ENCODE measurements at places on chromosomes 16 and 17.

DNA sequence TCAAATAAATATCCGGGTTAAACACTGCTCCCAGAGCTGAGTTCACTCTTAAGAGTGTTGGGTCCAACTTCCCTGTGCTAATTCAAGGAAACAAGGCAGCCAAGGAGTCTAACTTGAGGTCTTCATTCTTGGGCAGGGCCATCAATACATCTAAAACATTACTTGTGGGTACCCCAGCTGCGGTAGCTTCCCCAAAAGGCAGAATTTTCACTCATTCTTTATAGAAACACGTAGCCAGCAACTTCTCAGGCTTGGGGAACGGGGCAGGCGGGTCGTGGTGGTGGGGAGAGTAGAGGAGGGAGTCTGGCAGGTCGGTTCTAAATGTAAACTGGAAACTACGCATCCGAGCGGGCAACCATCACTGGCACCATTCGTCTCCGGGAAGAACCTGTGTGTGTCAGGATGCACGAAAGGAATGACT is 666 bp upstream of the METTL9 start:
- no peak for DNase-seq

DNA sequence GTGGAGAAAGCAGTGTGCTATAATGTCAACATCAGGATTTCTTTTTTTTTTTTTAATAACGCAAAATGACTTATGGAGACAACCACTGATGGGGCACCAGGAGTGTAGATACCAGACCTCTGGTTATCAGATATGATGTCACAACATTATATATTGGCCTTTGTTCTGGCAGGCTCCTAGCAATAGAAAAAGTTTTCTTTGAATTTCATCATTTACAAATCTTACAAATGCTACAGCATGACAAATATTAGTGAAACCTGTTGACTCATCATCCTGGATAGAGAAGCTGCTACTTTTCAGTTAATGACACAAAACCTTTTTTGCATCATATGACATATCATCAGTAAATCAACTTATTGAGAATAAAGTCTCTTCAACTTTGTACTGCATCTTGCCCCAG is 6.1 kb downstream of the THUMPD1 start:
- DNase-seq = no peak

DNA sequence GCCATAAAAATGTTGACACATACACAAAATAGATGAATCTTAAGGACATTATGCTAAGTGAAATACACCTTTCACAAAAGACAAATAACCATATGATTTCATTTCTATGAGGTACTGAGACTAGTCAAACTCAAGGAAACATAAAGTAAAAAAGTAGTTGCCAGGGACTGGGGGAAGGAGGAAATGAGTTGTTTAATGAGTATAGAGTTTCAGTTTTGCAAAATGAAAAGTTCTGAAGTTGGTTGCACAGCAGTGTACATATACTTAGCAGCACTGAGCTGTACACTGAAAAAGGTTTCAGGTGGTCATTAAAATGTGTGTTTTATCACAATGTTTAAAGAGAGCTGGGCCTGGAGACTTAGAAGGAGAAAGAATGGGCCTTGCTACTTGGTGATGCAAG is 4.7 kb upstream of the SLC13A2 start:
- DNase-seq = no peak

DNA sequence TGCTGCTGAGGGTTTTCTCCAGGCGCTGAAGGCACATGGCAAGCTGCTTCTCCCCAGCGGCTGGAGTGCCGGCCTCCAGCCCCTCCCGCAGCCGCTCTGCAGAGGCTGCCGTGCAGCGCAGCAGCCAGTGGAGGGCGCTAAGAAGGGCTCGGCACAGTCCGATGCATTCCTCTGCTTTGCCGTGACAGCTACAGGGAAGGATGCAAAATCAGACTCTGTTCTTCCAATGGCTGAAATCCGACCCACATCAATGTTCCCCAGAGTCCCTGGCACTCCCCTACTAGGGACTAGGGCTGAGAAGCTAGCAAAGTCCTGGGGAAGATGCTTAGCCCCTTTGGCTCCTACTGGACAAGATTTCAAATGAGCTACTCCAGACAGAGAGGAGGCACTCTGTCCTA is 19.0 kb downstream of the MED24 start:
- no peak for DNase-seq

DNA sequence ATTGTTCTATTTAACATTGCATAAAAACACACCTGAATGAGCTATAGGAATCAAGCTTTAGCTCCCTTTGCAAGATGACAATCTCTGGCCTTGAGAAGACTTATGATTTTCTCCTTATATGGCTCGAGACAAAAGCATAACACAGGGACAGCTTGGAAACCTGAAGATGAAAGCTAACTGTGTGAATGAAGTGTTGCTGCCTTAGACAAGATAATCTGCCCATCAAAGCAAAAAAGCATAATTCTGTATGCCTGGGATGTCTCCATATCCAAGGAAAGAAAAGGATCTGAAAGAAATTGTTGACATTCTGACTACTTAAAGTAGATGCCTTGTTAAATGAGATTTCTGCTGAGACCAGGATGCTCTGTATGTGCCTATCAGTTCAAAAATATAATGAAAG is 526.7 kb upstream of the TOM1L1 start:
- DNase-seq = no peak

- no peak for DNase-seq
These were observed 24.6 kb downstream of the CNGB1 start for GRCh38 chr16:57946181-57946801.

DNA sequence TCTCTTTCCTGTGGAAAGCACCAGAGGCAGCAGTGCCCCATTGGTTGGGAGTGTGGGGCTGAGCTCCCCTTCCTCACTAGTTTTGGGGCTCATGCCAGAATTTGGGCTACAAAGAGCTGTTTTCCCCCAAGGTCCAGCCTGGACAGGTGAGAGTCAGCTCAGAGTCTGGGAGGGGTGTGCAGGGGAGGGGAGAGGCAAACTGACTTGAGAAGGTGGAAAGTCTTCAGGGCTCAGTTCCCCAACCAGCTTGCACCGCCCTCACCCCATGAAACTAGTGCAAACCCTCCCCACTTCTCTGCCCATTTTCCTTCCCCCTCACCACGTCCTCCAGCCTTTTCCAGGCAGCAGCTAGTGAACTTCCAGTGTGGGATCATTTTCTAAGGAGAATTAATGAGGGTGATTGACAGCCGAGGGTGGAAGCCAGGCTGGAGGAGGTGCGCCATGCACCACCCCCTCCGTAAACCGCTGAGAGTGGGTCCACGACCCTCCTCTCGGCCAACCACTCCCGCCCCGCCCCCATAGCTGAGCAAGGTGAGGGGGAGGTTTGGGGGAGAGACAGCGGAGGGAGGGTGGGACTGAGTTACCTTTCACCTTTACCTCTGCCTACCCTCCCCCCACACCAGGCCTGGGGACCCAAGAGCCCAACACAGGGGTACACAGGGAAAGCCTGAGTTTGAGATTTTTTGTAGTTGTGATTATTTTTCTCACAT is 6.2 kb upstream of the DLX4 start:
- no peak for DNase-seq

GRCh38 chr16:56048425-56049105 is 142.7 kb upstream of the GNAO1 start:
- no peak for DNase-seq

DNA sequence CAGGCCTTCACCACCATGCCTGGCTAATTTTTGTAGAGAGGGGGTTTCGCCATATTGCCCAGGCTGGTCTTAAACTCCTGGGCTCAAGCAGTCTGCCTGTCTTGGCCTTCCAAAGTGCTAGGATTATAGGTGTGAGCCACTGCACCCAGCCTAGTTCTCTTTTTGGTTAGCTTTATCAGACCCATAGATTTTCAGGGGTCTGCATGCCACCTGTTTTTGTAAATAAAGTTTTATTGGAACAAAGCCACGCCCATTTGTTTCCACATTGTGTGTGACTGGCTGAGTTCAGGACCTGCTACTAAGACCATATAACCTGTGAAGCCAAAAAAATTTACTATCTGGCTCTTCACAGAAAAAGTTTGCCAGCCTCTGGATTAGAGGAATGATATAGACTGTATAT is 7.6 kb downstream of the PSMD11 start:
- no peak for DNase-seq
